Right cardiac atrium (tissue), 5 donors: ENCODE measurements at places on chromosomes 2 and 18.
A peak's percentile ranks its signal among the peaks of the same experiment; 100 is the strongest.

DNA sequence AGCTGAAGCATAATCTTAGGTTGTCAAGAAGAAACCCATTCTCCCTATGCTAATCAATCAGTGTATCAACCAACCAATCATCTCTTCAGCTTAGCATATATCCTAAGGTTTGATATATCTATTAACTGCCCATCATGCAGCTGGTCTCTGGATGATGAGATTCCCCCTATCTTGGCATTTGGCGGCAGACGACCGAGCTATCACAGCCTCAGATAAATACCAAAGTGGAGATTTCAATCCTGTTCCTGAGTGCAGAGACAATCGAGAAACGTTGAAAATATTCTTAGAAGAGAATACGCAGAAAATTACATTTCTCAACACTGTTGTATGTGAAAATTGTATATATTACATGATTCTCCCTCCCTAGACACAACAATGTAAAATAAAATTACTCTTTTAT lies 259.0 kb upstream of the SIX3 start:
- DNase-seq = no peak

GRCh38 chr2:190462611-190463010 lies 54.5 kb downstream of the MFSD6 start:
- DNase-seq = no peak

DNA sequence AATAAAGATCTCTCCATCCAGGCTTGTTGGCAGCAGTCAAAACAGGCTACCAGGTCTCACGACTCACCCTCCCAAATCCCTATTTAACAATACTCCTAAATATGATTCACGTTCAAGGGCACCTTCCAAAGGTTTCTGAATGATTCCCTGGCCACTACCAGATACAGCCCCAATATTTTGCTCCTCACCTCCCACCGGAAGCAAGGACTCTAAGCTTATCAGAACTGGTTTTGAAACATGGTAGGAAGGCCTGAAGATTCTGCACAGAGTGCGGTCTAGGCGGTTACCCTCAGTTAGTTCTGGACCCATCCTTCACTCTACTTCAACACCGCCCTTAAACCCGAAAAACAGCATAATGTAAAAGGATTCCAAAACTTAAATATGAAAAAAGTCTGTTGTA lies 5.2 kb downstream of the PPP4R1 start:
- DNase-seq = no peak

- no peak for DNase-seq
Observed at GRCh38 chr18:12258719-12259705, 4.9 kb downstream of the CIDEA start.

DNA sequence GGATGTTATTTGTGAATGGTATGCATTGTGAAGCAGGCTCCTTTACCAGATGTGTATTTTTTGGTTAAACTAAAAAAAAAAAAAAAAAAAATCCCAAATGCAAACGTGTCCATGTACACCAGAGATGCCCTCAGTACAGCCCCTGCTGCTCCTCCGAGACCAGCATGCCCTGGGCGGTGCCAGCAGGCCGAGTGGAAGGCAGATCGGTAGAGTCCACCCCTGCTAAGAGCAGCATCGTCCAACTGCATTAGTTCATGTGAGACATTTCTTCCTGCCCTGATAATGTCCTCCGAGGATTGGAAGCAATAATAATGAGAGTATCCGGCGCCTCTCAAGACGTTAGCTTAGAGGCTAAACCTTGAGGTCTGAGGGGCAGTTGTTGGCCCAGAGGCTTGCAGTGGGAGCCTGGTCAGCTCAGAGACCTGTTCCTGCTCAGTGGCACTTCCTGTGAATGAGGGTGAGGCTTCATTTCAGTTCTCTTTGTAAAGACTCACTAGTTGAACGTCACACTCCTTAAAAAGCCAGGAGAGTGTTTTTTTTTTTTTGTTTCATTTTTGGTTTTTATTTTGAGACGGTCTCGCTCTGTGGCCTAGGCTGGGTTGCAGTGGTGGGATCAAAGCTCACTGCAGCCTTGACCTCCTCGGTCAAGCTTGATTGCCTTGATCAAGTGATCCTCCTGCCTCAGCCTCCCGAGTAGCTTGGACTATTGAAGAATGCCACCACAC lies 5.6 kb downstream of the SLC66A3 start:
- DNase-seq = no peak

DNA sequence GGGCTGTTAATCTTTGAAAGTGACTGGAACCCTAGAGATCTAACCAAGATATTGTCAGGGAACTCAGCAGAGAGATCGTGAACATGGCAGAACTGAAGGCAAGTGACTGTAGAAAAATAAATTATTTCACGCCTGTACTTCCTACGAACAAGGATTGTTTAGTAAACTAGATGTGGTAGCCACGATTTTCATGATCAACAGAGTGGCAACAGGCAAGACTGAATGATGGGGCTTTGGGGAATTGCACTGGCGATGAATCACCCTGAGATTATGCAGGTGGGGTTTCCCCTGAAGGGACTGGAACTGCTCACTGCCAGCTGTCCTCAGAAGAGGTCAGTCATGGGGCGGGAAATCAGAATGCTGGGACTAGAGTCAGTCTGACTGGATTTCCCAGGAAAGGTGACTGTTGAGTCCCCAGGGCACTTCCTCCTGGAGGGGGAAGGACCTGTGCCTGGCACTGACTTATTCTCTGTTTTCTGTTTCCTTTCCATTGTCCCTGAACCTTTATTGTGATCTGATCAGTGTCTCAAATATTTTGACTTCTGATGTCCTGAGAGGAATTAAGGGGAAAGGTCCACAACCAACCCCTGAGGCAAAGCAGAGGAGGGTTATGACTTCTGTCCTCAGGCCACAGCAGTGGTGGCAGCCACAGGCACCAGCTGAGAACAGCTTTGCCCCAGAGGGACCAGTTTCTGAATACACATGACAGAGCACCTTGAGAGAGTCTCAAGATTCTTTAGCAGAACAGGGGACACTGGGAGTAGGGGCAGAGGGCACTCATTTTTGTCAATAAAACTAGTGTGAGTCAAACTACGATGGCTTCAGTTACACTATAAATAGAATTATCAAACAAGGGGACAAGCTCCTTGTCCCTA lies 70.0 kb downstream of the NAB1 start:
- peak; percentile 60 for DNase-seq

GRCh38 chr18:58761241-58761969 lies 90.1 kb downstream of the MALT1 start:
- DNase-seq = no peak

DNA sequence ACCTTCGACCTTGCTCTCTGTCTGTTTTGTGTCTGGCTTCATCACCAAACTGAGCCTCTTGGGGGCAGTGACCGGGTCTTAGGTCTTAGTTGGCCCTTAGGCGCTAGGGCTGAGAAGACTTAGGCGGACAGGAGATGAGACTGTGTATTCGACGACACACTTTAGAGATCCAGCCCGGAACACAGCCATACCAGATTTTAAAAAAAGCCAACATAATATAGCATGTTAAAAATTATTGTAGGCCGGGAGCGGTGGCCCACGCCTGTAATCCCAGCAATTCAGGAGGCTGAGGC lies 9.5 kb upstream of the PROC start:
- DNase-seq = no peak

- DNase-seq = no peak
Observed at GRCh38 chr18:54880395-54881105, 52.3 kb downstream of the RAB27B start.

DNA sequence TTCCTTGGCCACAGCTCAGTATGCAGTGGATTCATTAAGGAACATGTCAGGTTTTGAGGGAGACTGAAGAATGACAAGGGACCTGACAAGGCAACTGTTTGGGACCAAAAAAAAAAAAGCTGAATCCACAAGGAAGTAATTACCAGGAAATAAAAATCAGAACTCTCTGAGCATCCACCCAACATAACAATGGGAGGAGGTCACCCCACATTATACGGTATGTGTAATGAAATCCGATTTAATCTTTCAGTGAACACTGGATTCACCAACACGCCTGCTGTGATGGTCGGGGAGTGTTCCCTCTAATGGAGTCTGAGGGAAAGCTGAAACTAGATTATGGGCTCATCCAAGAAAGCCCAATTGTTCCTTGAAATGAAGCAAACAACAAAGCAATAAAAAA lies 329.3 kb downstream of the ETAA1 start:
- DNase-seq = no peak

- DNase-seq = no peak
Observed at GRCh38 chr2:24642351-24642750, 150.8 kb downstream of the PTRHD1 start.

GRCh38 chr18:45775743-45776142 lies 49.7 kb upstream of the SIGLEC15 start:
- DNase-seq = no peak

- peak; percentile 90 for DNase-seq
Observed at GRCh38 chr2:11248-11941, 34.9 kb downstream of the FAM110C start.

DNA sequence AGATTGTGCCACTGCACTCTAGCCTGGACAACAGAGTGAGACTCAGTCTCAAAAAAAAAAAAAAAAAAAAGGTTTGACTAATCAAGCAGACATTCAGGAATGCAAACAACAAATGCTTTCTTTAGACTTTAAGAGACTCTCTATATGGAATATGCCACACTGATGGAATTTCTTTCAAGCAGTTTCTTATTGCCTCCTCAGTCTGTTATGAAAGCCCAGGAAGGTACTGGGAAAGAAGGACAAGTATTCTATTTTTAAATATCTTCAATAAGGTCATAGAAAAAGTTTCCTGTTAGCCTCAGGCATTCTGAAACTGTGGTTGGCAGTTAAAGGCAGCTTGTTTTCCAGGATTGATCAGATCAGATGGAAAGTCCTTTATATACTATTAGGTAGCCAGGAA lies 241.6 kb downstream of the PIK3C3 start:
- DNase-seq = no peak

DNA sequence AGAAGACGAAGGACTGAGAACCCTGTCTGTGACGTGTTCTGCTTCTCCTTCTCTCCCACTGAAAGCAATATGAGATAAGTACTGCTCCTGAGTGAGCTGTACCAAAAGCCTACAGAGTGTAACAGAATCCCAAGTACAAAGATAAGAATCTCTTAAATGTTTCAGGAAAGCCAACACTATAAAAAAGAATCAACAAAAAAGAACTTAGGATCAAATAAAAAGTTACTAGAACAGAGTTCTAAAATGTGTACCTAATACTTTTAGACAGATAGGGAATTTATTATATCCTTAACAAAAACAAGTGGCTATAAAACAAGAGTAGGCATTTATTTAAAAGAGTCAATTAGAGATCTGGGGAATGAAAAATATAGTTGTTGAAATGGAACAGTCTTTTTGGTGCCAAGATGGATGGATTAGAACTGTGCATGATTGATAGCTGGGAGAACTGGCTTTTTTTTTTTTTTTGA lies 49.0 kb downstream of the NCOA1 start:
- DNase-seq = no peak

DNA sequence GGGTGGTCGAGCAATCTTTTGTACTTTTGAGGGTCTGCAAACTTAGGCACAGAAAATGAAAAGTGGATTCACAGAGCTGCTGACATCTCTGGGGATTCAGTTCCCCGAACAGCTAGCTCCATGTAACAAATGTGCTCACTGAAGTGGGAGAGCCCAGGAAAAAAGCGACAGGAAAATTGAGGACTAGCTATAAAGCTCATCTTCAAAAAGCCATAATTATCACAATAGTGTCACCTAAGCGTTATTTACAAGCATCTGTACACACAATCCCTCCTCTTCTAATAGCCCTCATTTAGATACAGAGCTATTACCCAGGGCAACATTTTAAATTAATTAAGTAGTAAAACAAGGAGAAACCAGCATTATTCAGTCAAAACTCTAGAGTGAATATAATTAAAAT lies 36.1 kb downstream of the RNF152 start:
- no peak for DNase-seq
